ENCODE measurements at places on chromosomes 2 and 18.

DNA sequence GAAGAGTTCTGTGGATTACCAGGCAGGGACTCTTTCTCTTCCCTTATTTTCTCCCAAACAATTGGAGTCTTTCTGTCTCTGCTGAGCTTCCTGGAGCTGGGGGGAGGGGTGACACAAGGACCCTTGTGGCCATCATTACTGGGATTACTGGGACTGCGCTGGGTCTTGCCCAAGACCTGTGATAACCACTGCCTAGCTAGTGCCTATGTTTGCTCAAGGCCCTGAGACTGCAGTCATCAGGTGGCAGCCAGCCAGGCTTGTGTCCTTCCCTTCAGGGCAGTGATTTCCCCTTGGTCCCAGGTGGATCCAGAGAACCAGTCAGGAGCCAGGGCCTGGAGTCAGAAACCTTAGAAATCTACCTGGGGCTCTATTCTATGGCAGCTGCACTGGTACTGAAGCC lies 355.6 kb downstream of the PARD3B start:
- no peak for DNase-seq

DNA sequence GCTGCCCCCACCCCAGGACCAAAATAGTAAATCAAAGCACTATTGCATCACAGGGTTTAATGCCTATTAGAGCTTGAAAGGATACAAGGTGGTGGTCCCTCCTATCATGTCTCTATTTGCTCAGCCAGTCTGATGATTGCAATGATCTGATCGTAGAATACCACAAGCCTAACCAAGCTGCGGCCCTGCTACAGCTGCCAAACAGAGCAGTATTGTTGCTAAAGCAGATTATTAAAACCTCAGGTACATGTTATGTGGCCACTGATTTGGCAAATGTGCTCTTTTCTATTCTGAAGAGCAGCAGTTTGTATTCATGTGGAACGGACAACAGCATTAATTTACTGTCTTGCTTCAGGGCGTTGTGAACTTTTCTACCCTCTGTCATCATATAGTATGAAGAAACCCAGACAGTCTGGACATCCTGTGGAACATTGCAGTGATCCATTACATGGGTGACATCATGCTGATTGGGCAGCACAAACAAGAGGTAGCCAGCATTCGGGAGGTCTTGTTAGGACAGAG lies 8.4 kb upstream of the VAPA start:
- DNase-seq = no peak

- no peak for DNase-seq
Measured at GRCh38 chr2:215149486-215149885, 11.1 kb upstream of the ABCA12 start.

DNA sequence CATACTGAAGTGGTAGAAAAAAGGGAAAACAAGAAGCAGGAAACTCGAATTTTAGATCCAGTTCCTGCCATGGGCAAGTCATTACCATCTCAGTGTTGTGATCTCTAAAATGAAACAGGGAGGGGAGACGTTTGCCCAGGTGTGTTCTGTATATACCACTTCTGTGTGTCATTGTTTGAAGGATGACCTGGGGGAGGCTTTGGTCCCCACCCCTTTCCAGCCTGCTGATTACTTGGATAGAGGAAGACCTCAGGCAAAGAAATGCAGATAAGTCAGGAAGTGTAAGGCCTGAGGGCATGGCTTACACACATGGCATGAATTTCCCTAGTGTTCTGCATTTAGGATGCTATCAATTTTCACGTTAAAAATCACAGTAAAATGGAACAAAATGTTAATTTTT lies 205.2 kb upstream of the CXCR4 start:
- DNase-seq = no peak

- peak; percentile 30 for DNase-seq
Measured at GRCh38 chr2:110675679-110676078, 2.2 kb downstream of the BUB1 start.

DNA sequence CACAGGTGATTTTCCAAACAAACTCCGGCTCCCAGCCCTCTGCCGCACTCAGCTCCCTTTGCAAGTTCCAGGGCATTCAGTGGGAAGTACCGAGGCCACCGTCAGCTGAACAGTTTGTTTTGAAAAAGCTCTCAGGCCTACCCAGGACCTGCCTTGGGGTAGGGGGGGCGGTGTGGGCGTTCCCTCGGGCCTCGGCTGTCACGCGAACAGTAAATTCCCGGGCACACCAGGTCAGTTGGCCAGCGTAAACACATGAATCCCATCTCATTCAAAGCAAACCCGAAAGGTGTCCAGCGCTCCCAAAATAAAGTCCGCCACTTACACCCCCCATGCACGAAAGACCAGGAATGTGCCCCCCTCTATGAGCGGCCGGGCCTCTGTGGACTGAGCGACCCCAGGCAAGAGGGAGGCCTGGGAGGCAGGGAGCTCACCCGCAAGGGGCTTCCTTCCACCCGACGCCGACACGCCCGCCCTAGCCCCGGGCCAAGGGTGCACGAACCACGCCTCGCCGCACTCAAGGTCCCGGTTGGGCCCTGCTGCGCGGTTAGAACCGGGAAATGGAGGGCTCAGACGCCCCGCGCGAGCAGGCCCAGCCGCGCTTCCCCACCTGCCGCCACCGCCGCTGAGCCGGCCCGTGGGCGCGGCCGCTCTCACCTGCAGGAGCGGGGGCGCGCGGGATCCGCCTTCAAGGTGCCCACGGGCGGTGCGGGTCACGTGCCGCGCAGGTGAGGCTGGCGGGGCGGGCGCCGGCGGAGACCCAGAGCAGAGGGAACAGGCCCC lies at the start of gene WDSUB1:
Gene WDSUB1 (minus strand): TSS at position 775 of the 780 bp plus-strand sequence. CDS start 3,634 bp downstream, outside the sequence.
- no peak for DNase-seq

- no peak for DNase-seq
Measured at GRCh38 chr2:172826522-172826921, 90.9 kb downstream of the RAPGEF4 start.

DNA sequence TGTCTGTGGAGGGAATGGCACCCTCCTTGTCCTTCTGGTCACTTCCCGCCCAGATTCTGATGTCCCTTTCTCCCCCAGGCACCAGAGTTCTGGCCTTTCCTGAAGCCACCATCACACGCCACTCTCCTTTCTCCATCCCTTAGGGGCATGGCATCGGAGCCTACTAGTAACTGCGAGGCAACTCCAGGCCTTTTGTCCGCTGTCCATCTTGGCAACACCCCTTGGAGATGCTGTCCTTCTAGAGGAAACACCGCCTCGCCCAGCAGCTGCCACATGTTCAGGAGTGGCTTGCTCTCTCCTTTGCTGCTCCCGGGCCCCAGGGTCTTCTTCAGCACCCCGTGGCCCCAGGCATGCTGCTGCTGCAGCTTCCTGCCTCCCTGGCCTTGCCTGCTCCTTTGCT lies 267.0 kb downstream of the SRBD1 start:
- DNase-seq = no peak

DNA sequence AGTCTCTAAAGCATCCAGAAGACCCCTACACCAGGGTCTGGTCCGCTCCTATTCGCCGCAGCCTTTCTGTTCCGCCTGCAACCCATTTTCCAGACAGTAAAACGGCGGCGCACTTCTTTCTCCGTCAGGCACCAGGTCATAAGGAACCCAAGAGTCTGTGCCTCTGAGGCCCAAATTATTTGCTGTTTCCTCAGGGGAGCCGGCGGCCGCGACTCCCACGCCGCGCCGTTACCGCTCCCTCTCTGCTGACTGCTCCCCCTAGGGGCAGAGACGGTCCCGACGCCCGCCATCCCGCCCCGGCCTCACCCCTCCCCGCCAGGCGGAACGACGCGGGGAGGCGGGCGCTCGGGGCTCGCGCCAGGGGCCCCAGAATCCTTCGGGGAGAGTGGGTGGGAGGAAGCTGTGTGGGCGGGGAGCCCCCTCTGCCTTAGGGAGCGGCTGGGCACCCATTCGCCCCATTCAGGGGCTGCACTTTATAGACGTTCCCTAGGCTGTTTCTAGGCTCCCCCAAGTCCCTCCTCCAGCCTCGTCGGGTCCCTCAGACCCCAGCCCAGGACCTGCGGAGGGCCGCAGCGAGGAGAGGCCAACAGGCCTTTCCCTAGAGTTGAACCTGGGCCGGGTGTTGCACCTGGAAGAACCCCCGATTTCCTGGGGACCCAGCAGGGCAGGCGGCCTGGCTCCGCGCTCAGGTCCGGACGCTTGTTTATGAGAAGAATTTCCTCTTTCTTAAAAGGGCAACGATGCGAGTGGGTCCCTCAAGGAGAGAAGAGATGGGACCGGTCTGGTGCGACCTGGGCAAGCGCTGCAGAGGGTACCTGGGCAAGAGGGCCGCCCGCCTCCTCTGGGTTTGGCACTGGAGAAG lies 3.6 kb upstream of the CTDSP1 start:
- DNase-seq = peak; percentile 92

DNA sequence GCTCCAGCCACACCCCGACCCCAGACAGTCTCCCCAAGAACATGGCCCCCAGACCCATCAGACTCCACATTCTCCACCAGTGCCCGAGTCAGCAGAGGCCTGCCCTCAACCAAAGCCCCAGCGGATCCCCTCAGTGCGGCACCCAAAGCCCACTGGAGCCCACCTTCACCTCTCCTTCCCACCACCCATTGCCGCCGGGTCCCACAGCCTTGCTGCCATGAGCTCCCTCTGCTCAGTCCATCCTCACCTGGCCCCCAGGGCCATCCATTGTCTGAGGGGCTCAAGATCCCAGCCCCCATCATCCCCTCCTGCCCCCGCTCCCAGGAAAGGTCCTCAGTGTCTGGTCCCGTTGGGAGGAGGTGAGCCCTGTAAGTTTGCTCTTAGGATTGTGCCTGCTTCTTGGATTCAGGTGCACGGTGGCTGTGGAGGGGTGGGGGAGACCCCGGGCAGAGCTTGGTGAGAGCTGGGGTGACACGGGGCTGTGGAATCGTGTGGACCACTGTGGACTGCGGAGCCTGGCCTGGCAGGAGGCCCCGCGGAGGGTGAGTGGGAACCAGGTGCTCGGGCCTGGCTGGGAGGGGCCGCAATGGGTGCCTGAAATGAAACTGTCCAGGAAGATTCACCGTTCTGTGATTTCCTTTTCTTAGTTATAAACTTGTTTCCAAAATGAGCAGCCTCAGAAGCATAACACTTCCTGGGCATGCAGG lies 32.7 kb upstream of the GPC1 start:
- DNase-seq = no peak

DNA sequence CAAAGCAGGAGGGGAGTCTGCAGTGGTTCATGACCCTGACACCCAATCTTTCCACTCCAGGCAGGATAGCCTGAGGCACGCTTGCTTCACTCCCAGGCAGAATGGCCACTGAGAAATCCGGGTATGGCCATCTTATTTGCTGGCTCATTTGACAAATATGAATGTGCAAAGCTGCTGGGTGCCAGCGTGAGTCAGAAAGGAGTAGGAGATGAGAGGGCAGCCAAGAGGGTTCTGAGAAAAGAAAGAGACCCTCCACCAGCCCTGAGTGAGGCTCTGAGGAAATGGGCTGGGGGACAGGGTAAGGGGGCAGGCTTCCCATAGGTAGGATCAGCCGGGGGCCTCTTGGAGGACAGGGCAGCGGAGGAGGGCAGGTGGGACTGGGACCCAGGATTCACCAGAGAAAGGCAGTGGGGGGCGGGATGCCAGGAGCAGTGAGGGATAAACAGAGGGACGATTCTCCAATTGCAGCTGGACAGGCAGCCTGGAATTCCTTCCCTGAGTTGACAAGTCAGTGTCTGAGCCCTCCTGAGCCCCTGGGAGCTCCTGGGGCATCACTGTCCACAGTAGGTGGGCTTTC lies 15.2 kb downstream of the RAMP1 start:
- no peak for DNase-seq

DNA sequence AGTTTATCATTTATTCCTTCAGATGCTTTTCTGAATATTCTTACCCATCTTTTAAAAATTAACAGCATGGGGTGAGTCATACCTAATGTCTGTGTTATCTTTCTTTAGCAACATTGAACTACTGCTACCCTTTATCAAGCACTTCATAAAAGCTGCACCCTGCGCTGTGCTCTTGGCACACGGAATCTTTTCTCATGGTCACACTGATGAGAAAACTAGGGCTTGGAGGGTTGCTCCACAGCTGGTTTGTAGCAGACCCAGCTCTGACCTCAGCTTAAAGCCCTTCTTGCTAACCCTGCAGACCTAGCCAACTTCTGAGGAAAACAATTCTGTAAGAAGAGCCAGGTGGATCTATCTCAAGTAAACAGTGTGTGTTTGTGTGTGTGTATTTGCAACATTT lies 106.3 kb downstream of the RNF144A start:
- DNase-seq = no peak

GRCh38 chr2:9663008-9663879 lies 32.4 kb upstream of the YWHAQ start:
- DNase-seq = no peak

DNA sequence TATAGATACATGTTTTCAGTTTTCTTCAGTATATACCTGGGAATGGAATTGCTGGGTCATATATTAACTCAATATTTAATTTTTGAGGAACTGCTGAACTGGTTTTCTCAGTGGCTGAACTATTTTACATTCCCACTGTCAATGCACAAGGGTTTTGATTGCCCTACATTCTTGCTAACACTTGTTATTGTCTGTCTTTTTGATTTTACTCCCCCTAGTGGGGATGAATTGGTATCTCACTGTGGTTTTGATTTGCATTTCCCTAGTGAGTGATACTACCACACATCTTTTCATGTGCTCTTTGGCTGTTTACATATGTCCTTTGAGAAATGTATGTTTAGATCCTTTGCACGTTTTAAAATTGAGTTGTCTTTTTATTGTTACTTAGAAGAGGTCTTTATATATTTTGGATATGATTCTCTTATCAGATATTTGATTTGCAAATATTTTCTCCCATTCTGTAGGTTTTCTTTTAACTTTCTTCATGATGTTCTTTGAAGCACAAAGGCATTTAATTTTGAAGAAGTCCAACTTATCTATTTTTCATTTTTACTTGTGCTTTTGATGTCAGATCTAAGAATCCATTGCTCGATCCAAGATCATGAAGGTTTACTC lies 36.2 kb downstream of the ASB1 start:
- no peak for DNase-seq

- no peak for DNase-seq
Measured at GRCh38 chr2:185142677-185143076, 544.3 kb downstream of the ZNF804A start.

GRCh38 chr2:54999182-54999581 lies 51.1 kb downstream of the RTN4 start:
- no peak for DNase-seq

DNA sequence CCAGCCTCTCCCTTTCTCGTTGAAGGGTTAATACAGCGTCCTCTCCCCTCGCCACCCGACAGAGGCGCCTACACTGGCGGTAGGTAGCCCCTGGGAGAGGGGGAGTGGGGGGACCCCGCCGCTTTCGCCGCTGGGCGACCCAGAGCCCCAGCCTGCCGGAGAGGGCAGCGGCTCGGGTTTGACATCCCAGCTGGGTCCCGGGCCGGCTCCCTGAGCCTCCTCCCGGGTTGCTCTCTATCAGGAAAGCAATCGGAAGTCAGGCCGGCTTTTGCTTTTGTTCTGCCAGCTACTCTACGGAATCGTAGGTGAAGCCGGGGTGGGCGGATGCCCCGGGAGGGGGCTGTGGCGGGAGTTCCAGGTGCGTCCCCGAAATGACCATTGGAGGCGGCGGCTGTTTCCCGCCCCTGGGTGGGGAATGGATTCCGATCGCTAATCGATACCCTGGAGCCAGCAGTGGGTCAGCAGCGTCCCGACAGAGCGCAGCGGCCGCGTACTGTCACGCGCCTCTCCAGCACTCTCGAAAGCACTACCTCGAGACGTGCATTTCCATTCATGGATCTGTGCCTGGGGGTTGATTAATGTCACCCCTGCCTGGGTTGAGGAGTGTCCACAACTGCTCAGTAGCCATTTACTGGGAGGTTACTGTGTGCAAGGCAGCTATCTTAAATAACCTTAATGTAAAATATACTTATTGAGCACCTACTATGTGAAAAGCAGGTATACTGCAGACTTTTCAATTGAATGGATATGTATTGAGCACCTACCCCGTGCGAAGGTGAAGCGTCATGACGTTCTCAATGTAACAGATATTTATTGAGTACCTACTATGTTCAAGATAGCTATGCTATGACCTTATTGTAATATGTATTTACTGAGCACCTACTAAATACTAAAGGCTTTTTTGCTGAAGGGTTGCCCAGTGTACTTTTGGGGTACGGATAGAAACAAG lies 1.1 kb downstream of the MAPK4 start:
- DNase-seq = no peak

Data from T-helper 2 cell (primary cell).